Omental fat pad (tissue), 4 donors: ENCODE measurements at places on chromosomes 7 and 10. TPM values are rescaled to one million over a fixed set of nuclear protein-coding genes. Genes with fewer than 3 reads are reported as not detected.

DNA sequence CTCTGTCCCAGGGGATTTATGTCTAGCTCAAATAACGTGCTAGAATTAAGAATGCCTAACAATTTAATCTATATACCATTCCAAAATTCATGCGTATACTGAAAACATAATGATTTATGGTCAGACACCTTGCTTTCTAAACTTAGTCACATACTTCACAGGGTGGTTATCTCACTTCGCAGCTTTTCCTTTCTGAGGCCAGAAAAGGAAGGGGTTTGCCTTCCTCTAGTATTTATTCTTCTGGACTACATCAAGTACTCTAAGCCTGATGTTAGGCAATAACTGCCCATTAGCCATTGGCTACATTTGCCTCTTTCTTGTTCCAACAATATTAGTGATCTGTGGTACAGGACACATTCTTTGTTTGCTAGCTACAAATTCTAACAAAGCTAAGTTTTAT is 72.6 kb upstream of the FHIP2A start:
- DNase-seq, result no peak

ANKRD22 gene
- not detected for total RNA-seq

OR2A7 gene
- total RNA-seq, result 3.1 TPM

DNA sequence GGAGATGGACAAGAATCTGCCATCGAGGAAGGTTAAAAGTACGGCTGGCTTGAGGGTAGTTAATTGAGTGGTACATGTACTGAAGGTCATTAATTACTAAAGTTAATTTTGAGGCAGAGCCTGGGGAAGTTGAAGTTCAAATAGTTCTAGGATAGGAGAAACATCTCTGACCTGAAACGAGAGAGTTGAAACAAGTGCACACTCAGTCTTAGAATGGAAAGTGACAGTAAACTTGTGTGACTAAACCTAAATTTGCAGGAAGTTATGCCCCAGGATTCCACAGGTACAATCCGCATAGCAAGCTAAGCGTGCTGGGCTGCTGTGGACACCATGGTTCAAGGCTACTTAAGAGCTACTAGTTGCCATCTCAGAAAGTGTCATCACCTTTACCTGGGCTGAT is 209.9 kb downstream of the CHCHD3 start:
- DNase-seq, result no peak

DNA sequence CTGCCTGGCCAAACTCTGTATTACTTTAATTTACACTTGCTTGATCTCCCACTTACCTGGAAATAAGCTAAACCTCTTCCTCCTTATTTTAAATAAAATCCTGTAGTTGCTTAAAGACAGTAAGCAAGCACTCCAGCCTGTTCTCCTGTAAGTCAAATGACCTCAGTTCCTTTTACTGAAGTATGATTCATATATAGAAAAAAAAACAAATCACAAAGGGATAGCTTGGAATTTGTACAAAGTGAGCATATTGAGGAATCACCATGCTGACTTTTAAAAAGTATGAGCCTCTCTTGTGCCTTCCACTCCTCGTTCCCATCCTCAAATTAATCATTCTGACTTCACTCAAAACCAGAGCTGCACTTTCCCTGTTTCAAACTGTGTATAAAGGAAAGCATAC is 52.0 kb downstream of the C10orf90 start:
- DNase-seq, result no peak

DNA sequence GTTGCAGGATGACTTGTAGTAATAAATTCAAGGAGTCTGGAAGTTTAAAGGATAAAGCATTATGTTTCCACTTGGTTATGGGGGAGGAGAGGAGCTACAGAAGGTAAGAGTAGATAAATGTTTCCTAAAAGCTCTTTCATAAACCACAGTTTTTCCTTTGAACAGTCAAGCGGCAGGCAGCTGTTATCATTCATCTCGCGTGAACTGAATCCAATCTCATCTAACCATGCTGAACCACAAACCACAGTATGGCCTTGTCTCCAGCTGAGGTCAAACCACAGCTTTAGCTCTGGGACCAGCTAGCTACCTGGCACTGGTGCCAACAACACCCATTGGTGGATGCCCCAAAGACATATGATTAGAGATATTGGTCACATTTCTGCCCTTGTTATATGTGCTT is 63.3 kb downstream of the NOC3L start:
- DNase-seq, result no peak

EPO gene
- total RNA-seq, result not detected

AZGP1 gene
- 92.5 TPM for total RNA-seq

CYP2C18 gene
- not detected for total RNA-seq
